ENCODE measurements at places on chromosomes 2 and 18.

DNA sequence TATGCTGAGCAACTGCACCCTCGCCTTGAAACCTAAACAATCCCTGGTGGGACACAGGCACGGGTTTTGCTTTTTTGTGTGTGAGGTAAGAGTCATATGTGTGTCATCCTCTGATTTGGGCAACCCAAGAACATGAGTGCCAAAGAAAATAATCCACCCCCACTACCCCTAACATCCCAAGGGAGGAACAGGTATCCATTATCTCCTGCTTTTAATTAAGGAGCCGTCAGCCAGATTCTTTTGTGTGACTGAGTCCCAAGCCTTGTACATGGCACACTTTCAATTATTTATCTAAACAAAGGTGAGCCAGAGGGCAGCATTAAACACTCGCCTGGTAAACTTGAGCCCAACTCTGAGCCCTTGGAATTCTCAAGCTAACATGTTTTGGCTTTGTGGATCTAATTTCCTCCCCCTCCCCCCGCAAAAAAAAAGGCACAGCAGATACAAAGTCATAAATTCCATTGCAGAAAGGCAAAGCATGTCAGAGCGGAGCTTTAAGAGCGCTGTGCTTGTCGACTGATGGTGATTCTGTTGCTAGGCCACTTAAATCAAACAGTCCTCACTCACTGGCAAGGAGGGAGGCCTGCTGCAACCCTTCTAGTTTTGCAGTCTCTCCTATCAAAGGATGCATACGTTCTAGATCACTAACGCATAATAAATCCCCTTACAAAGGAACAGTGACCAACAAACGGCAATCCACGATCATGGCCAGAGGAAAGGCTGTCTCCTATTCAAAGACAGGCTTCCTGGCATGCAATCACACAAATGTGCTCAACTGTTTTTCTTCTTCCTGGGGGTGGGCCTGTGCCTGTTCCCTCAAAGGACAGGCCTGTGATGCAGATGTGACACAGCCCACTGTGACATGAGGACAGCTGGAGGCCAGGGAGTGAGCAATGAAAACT is 143.5 kb upstream of the LMAN1 start:
- DNase-seq, result peak; percentile 68

GRCh38 chr2:229084447-229084846 is 186.6 kb downstream of the PID1 start:
- peak; percentile 25 for DNase-seq

DNA sequence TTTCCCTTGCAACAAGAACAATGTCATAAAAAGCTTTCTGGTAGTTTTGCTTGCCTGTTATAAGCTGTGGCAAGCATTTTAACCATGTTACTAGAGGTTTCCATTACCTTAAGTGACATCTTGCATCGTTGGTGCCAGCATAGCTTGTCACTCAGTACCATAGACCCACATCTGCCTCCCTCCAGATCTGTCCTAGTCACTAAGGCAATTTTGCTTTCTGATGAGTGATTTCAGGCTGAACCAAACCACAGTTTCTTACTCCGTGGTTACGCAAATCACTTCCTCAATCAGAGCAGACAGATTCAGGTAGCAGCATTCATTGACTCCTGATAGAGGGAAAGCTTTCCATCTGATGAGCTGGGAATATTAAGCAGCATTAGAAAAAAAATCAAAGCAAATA is 1057.5 kb upstream of the FAM98A start:
- DNase-seq, result no peak

DNA sequence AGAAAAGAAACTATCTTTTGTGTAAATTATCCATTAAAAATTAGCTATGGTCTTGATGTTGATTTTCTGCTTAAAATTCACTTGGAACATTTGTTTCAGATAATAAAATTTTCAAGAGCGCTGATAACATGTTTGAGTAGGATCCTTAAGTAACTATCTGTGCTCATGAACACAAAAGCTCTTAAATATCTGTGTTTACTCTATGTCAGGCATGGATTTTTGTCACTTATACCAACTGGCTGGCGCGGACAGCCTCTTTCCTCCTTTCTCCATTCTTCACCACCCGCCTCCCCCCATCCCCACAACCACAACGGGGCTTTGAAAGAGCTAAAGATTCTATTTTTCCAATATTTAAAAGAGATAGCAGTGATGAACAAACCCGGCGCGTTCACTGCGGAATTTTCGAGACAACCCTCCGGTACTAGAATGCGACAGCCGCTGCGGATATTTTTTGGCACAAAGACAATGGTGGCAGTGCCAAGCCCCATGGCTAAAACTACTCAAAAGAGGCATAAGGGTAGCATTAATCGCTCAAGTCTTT is 181.5 kb downstream of the TCF4 start:
- DNase-seq, result no peak

DNA sequence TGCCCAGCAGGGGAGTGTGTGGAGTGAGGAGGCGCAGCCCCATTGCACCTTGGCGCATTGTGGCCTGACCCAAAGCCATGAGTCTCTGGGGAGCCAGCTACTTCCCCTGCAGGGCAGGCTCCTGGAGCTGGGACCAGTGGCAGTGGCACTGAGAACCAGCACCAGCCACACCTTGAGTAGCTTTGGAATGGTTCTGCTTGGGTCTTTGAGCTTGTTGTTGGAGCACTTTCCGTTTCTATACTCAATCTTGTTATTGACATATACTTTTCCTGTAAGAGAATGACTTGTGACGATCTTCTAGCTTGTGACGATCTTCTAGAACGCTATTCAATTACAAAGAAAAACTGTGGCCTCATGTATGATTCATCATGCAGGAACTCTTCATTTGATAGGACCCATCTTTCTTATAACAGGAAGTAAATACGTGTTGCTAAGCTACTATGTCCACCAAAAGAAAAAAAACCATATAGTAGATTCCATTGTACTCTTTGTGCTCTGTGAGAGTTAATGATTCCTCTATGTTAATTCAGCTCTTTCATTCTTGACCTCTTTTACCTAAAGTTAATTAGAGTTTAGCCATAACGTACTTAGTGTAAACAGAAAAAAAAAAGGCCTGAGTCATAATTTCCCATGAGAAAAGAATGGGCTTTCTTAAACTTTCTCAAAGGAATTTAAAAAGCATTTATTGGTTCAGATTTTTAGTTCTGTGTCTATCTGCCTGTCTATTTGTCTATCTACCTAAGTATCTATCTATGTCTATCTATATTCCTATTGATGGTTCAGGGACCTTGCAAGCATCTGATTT is 113.1 kb downstream of the GATA6 start:
- DNase-seq, result peak; percentile 92

DNA sequence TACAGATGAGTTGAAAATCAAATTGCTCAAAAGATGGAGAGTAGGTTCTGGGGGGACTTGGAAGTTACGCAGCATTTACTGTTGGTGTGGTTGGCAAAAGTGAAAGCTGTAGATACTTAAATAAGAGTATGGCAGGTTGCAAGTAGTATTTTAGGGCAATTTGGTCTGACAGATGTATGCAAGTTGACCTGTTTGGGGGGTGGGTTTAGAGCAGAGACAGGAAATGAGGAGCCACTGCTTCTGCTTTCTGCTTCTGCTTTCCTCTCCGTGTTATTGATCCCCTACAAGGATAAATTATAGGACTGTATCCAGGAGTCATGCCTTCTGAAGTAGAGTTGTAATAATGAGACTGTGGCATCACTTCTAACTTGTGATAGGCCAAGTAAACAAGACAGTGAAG is 71.2 kb downstream of the EPAS1 start:
- no peak for DNase-seq

DNA sequence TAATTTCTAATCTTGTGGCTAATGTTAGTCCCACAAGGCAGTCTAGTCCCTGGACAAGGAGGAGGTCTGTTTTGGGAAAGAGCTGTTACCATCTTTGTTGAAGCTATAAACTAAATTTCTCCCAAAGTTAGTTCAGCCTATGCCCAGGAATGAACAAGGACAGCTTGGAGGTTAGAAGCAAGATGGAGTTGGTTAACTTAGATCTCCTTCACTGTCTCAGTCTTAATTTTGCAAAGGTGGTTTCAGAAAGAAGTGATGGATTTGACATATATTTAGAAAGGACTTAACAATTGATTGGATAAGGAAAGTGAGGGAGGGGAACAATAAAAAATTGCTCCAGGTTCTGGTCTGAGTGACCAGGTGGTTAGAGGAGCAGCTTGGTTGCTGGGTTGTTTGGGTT is 14.6 kb upstream of the SCYGR1 start:
- DNase-seq, result no peak

- no peak for DNase-seq
These were observed 624.9 kb upstream of the FANCL start for GRCh38 chr2:58866040-58866439.

DNA sequence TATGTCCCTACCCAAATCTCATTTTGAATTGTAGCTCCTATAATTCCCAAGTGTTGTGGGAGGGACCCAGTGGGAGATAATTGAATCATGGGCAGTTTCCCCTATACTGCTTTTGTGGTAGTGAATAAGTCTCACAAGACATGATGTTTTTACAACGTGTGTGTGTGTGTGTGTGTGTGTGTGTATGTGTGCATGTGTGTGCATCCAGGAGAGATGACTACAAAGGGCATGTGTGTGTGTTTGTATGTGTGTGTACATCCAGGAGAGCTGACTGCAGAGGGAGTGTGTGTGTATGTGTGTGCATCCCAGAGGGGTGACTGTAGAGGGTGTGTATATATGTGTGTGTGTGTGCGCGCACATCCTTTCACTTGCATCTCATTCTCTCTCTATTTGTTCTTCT is 86.7 kb downstream of the KCNS3 start:
- DNase-seq, result no peak

DNA sequence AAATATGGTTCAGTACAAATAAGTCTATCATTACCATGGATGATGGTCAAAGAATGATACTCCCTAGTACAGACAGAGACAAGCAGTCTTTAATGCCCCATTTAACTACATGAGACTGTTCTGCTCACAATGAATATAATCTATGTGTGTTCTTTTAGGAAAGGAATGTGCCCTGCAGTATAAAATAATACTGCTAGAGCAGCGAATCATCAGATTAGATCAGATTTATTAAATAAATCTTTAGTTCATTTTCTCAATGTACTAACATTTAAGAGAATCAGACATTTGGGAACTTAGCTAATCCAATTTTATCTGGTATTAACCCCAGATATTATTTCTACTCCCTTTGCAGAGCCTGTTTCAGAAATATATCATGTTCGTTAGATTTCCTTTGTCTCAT is 272.0 kb upstream of the GCFC2 start:
- no peak for DNase-seq

DNA sequence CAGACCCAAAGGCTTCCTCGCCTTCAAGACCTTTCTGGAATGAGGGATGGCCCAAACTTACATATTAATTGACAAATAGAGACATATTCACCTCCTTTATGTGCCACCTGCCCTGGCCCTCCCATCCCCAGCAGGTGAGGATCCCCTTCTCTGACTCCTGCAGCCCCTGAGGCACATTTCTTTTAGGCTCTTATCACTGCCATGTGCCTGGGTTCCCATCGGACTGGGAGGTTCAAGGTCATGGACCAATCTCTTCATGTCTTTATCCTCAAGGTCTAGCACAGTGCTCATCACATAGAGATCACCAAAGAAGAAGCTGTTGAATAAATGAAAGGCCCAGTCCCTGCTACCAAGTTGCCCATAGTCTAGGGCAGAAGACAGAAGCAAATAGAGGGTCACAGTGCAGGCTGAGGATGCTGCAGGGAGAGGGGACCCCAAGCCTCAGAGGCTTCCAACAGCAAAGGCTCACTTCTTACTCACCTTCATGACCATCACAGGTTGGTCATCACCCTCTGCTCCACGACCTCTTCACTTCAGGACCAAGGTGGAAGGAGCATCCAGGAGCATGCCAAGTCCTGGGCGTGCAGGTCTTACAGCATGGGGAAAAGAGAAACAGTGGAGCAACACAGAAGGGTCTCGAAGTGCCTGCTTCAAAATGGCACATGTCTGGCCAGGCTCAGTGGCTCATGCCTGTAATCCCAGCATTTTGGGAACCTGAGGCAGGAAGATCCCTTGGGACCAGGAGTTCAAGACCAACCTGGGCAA is 193.9 kb downstream of the SMAD2 start:
- no peak for DNase-seq

GRCh38 chr2:237113026-237113795 is 27.5 kb downstream of the COPS8 start:
- DNase-seq, result no peak

GRCh38 chr2:7899241-7899640 is 782.6 kb upstream of the ID2 start:
- DNase-seq, result no peak

DNA sequence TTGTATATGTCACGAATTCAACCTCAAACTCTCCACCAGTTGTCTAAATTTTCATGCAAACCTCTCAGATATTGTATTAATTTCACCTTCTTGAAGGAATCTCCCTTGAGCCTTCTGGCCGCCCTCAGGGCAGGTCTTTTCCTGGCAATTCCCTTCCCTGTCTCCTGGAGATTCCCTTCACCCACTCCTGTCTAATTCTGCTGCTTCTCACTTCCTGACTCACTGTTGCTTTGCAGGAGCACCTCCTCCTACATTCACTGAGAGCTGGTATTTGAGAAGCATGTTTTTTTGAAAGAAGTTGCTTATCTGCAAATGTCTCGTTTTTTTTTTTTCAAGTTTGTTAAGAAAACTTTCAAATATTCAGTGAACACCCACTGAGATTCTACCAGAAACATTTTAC is 79.9 kb upstream of the OTOS start:
- DNase-seq, result peak; percentile 89

DNA sequence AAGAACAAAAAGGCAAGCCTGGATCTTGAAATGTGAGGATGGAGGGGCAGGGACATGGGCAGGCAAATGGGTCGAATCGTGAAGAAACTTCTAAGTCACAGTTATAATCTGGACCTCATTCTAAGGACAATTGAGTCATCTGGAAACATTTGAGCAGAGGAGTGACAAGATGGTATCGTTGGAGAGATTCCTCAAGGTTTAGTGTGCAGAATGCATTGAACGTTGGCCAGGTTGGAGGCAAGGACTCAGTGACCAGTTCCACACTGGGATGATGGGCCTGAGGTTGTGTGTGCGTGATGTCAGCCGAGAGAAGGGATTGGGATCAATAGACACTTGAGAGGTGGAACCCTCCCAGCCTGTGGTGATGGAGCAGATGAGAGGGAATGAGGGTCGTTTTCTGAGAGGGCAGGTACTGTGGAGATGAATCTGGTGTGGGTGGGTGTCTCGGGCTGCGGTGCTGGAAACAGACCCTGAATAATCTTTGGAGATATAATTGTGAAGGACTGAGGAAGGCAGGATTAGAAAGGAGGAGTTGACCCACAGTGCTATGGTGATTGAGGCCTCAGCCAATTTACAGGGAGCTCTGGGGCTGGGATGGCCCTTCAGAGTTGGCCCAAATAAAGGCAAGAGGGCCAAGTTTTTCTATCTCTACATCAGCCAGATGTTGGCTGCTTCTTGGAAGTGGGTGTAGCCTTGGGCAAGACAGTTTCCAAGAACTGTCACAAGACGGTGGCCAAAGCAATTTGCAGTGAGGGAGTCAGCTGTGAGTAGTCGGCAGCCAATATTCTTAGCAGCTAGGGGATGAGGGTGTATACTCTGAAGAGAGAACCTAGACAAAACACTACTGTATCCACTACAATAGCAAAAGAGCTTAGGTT is 5.8 kb upstream of the ZNF532 start:
- no peak for DNase-seq

- DNase-seq, result no peak
These were observed 90.3 kb downstream of the MAPRE2 start for GRCh38 chr18:35131387-35132020.

Data from amniotic epithelial cell (primary cell).